ENCODE measurements at places on chromosomes 13 and 19.

DNA sequence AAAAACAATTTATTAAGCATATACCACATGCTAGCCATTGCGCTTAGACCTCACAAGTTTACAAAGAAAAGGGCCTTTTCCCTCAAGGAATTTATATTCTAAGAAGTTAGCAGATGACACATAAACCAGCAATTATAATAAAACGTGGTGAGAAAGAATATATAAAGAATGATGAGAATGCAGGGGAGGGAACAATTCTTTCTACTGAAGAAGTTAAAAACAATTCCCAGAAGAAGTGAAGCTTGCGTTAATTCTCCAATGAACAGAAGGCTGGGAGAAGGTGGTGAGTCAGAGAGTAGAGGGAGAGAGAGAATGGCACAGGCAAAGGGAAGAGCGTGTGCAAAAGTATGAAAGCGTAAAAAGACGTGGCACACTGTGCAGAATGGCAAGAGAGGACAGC is 69.5 kb upstream of the ZDHHC20 start:
- DNase-seq, result no peak

GRCh38 chr13:45047394-45048310 is 58.3 kb downstream of the GPALPP1 start:
- peak; percentile 83 for DNase-seq

GRCh38 chr13:40377783-40378182 is 288.7 kb downstream of the FOXO1 start:
- DNase-seq, result no peak

DNA sequence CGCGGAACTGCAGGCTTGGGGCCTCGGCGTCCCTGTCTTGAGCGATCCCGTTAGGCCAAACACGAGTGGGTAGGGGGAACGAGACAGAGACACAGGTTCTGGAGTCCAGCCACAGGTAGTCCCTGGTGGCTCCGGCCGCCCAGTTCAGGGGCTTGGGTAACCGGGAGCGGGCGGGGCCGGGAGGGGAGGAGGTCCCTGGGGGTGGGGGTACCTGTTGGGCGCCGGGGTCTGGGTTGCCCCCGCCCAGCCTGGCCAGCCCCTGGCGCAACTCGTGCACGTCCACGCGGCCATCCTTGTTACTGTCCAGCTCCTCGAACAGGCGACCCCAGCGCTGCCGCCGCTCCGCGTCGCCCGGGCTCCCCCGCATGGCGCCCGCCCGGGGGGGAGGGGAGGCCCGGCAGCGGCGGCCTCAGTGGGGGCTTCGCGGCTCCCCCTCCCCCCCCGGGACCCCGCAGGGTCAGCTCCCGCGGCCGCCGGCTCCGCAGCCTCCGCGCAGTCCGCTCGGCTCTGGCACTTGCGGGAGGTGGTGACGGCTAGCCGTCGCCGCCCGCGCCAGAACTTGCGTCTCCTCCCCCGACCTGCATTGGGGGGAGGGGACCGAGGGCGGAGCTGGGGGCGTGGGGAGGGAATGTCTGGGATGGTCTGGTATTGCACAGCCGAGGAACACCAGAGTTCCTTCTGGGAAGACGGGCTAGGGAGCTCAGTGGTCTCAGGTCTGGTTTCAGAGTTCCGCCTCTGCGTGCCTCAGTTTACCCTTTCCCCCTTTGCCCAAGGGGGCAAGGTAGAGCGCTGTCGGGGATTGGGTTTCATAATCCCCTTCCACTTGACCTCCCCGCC is at the start of gene SLC25A23:
Gene SLC25A23 (minus strand): TSS at position 531 of the 837 bp plus-strand sequence. CDS start 164 bp downstream, at position 367.
- peak; percentile 78 for DNase-seq

GRCh38 chr13:31092646-31093045 is 69.1 kb downstream of the HSPH1 start:
- DNase-seq, result no peak

GRCh38 chr19:33796164-33796875 is at the start of gene KCTD15:
Gene KCTD15, plus strand, starts transcription at chr19:33796870. Its CDS starts 3,585 bp downstream, at chr19:33800455.
- peak; percentile 53 for DNase-seq

- DNase-seq, result peak; percentile 49
These were observed 108.7 kb downstream of the TEX29 start for GRCh38 chr13:111429064-111429558.

DNA sequence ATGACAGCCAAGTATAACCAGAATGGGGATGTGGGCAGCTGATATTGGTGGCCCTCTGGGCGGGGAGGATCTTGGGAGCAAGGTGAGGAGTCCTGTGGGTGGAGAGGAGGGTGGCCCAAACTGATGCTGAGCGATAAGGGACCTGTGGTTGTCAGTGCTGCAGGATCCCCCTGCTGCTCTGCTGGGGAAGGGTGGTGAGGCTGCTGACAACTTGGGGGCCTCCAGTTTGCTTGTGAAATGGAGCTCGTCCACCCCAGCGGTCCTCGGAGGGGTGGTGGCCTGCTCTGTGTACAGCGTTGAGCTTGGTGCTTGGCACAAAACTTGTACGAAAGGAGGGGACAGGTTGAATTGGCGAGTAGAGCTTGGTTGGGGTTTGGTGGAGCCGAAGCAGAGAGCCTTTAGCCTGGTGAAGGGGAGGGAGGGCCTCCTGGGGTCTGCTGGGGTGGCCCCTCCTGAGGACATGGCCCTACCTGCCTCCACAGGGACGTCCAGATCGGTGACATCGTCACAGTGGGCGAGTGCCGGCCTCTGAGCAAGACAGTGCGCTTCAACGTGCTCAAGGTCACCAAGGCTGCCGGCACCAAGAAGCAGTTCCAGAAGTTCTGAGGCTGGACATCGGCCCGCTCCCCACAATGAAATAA is 2.9 kb downstream of the RPS11 start:
- DNase-seq, result no peak

GRCh38 chr13:50123515-50123861 is 108.2 kb downstream of the KCNRG start:
- no peak for DNase-seq

DNA sequence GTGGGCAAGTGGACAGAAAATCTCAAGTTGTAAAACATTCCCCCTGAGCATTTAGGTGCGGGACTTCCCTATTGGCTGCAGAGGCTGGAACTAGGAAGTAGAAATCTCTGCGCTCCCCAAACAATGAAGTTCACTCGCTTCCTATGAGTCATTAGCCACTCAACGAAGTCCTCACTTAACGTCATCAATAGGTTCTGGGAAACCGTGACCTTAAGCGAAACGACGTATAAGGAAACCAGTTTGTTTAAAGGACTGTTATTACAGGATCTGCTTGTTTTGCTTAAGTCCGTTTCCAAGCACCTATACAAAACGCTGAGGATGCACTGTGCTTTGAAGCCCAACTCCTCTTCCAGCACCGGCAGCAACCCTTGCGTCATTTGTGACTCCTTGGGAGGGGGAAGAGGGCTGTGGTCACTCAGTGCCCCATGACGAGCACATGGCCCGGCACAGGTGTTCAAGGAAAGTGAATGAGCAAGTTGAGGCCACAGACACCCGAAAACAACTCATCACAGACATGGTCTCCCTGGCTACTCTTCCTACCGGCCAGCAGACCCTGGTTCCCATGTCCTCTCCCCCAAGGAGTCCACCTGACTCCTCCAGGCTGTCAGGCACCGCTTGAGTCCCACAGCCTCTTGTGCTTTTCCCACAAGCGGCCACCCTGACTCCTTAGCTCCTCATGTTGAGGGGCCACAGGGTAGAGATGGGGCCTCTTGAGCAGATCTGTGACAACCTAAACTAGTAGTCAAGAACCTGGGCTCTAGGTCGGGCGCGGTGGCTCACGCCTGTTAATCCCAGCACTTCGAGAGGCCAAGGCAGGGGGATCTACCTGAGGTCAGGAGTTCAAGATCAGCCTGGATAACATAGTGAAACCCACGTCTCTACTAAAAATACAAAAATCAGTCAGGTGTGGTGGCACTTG is 4.8 kb downstream of the RPS16 start:
- DNase-seq, result peak; percentile 98

DNA sequence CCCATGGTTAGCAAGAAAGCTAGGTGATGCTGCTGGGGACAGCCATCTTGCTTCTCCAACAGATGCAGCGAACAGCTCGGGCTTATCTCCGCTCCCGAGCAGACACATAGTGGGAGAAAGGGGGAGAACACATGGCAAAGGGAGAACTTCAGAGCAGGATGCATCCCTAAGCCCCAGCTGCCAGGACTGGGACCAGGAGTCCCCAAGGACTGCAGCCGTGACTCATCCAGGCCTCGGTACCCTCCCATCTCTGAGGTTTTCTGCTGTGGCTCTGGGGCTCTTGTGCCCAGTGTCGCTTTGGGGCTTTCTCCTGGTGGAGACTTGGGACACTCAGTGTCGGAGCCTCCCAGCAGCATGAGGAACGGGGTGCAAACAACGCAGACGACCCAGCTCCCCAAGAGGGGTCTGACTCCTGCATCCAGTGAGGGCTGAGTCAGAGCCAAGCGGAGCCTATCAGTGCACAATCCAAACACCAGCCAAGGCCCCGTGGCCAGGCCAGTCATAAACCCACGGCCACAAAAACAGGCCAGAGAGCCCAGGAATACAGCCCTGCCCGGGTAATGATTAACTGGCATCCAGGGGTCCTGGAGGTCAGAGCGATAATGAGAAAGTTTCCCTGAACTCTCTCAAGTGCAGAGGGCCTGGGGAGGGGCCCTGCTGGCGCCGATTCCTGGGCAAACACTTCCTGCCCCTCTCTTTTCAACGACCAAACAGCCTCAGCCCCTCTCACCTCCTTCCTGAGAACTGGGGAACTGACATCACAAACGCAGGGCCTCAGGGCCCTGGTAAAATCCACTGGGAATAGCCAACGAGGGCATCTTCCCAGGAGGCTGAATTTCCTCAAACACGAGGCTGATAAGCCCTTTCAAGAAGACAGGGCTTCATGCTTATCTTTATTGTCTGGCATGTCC is 202.9 kb downstream of the USP12 start:
- no peak for DNase-seq

GRCh38 chr13:105906746-105907145 is 628.7 kb downstream of the EFNB2 start:
- no peak for DNase-seq

DNA sequence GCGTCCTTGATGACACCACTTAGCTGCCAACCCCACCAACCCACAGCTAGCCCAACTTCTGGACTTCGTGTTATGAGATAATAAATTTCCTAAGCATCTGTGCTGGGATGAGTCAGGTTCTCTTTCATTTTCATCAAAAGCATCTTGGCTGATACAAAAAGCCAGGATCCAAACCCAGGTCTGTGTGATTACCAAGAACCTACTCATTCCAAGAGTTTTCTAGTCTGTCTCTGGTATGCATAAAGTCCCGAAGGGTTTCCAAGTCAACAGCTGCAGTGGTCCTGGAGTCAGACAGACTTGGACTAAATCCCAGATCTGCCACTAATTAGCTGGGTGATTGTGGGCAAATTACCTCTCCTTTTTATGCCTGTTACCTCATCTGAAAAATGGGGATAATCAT is 55.5 kb upstream of the SERP2 start:
- DNase-seq, result no peak

DNA sequence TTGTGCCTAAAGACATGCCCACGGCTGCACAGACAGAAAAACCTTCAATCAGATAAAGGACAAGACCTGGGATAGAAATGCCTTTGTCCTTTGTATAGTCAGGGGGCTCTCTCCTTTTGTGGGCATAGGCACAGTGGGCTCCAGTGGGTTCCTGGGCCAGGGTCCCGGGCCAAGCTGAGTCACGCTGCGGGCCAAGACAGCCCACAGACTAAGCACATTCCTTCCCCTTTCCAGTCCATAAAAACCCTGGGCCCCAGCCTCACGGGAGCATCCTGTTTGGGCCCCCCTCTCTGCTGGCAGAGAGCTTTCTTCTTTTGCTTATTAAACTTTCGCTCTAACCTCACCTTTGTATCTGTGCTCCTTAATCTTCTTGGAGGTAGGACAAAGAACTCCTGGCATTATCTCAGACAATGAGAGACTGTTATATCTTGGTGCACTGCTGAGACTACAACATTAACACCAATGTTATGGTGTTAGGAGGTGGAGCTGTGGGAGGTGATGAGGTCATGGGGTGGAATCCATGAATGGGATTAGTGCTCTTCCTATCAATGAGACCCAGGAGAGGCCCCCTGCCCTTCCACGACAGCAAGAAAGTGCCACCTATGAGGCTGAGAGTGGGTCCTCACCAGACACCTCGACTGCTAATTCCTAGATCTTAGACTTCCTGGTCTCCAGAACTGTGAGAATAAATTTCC is 20.8 kb upstream of the FBXL3 start:
- no peak for DNase-seq

All from RKO (cell line).